ENCODE measurements at places on chromosomes 4 and X.

DNA sequence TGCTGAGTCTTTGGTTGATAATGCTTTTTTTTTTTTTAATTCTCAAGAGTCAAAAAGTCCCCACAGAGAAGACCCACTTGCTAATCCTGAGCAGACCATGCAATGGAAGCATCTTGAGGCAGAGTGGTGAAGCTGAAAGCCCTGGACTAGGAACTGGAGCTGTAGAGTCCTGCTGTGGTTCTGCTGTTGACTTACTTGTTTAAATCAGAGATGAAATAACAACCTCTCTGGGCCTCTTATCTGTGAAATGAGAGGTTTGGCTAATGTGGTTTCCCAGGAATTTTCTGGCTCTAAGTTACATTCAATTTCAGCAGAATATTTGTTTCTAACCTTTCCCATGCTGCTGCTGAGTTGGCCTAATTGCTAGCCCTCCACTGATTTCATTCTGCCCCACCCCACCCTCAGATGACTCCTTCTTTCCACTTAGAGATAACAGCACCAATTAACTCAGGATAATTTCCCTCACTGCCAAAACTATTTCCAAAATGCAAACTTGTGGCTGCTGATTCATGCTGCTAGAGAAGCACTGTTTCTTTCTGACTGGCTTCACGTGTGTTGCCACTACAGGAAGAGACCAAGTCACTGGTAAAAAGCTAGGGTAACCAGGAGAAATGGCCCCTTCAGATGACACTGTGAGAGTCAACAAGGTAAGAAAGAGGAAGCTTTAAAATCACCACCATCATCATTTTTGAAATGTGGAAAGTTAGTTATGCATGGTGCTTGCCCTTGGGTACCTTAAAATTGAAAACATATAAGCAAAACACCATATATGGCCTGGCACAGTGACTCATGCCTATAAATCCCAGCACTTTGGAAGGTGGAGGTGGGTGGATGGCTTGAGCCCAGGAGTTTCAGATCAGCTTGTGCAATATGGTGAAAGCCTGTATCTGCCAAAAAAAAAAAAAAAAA, 326.4 kb downstream of the DCHS2 start:
- DNase-seq, result no peak

- no peak for DNase-seq
Measured at GRCh38 chr4:4601803-4602369, 60.0 kb upstream of the STX18 start.

DNA sequence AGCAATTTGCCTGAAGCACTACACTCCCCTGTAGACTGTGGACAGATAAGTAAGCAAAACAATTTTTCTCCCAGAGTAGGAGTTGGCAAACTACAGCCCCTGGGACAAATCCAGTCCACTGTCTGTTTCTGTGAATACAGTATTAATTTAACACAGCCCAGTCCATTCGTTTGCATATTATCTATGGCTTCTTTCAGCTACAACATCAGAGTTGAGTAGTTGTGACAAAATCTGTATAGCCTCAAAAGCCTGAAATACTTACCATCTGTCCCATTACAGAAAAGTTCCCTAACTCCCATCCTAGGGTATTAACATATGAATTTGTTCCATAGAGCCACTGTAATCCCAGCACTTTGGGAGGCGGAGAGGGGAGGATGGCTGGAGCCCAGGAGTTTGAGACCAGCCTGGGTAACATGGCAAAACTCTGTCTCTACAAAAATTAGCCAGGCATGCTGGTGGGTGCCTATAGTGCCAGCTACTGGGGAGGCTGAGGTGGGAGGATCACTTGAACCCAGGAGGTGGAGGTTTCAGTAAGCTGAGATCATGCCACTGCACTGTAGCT, 53.0 kb downstream of the AMELX start:
- DNase-seq, result no peak

DNA sequence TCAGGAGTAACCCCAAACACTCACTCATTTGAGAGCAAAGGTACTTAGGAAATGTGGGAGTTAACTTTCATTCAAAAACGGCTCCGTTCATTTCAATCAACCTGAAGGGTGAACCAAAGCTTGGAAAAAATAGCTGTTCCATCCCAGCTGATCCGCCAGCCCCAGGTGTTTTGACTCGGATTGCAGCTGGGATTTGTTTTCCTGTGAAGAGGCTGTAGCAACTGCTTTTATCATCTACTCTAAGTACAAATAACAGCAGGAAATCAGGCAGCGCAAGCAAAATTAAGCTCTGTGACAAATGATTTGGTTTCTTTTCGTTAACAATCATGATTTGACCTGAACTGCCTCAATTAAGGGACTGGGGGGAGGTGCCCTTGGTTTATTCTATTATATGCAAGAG, 154.7 kb downstream of the BEND2 start:
- DNase-seq, result no peak

DNA sequence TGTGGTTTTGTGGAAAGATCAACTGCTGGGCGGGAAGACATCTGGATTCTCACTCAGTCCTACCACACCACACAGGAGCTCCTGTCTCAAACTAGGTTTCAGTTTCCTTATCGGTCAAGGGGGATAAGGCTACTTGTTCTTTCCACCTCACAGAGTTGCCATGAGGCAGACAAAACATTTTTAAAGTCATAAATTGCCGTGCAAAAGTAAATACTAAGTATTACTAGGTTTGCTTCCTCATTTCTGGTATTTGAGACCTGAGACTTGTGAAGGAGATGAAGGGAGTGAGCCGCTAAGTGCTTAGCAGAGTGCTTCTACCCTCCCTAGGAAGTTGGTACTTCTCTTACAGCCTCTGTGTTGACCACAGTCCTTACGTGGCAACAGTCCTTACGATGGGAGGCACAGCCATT, 1.5 kb downstream of the LAP3 start:
- no peak for DNase-seq

DNA sequence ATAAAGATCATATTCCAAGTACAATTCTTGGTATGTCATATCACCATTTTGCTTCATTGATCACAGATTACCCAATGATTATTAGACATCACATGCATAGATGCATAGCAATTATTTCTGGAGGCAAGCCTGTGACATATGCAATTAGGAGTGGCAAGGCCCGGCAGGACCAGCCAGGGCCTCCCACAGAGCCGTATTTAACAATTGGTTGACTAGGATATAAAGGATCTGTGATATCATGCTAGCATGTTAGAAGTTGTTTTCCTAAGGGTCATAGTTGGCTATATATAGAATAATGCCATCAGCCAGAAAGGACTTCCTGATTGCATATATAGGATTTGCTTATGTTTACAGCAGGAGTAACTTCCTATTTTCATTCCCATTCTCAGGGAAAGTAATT, 103.5 kb upstream of the OTUD4 start:
- DNase-seq, result no peak

- no peak for DNase-seq
Measured at GRCh38 chr4:83831588-83831987, 295.7 kb downstream of the GPAT3 start.

GRCh38 chrX:38166478-38167083, 54.1 kb downstream of the SRPX start:
- no peak for DNase-seq

- no peak for DNase-seq
Measured at GRCh38 chr4:6991771-6992557, 51.2 kb upstream of the TADA2B start.

- no peak for DNase-seq
Measured at GRCh38 chr4:83230928-83231327, 53.7 kb downstream of the COQ2 start.

DNA sequence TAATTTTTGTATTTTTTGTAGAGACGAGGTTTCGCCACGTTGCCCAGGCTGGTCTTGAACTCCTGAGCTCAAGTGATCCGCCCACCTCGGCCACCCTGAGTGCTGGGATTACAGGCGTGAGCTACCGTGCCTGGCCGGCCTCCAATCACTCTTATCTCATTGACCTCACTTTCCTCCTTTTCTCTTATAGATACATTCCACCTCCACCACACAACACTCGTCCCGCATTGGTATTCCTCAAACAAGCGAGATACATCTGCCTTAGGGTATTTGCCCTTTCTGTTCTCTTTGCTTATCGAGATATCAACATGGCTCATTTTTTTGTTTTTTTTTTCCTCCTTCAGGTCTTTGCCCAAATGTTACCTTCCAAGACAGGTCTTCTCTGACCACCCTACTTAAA, 1.8 kb upstream of the PRPS1 start:
- no peak for DNase-seq

DNA sequence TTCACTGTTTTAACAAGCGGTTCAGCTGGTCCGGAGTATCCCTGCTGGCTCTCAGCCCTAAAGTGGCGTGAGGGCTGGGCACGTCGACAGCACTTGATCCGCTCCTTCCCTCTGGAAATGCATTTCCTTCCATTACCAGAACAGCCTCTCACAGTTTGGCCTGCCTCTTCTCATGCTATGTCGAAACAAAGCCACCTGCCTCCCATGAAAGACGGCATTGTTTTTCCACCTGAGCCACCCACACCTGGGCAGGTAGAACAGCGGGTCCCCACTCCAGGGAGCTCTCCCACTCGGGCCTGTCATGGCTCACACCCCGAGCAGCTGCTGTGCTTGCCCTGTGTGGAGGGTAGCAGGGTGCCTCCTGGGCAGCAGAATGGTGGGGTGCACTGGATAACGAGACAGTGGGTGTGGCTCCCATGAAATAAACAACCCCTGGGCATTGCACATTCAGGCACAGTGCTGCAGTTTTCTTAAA, 86.2 kb downstream of the FHDC1 start:
- DNase-seq, result no peak

GRCh38 chr4:71882113-71882841, 98.4 kb upstream of the GC start:
- DNase-seq, result no peak

DNA sequence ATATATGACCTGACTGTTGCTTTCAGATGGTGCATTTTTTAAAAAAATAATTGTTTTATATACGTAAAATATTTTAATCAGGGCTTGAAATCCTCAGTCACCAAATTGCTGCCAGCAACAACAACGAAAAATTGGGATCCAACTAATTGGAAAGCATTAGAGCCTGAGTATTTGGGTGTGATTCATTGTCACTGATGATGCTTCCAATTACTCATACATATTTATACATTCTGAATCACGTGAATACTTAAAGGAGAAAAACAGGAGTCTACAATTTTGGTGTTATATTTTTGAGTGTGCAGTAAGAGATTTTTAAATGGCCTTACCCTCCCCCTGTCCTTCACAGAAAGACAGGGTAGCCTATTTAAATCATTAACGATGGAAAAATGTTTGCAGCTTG, 765.6 kb upstream of the TENM3 start:
- DNase-seq, result no peak

GRCh38 chr4:19883841-19884240, 367.9 kb upstream of the SLIT2 start:
- DNase-seq, result no peak

- peak; percentile 66 for DNase-seq
Measured at GRCh38 chr4:174522183-174523024, at the start of gene HPGD. Gene HPGD, minus strand, starts transcription at chr4:174522488. Its CDS starts 37 bp downstream, at chr4:174522451.

DNA sequence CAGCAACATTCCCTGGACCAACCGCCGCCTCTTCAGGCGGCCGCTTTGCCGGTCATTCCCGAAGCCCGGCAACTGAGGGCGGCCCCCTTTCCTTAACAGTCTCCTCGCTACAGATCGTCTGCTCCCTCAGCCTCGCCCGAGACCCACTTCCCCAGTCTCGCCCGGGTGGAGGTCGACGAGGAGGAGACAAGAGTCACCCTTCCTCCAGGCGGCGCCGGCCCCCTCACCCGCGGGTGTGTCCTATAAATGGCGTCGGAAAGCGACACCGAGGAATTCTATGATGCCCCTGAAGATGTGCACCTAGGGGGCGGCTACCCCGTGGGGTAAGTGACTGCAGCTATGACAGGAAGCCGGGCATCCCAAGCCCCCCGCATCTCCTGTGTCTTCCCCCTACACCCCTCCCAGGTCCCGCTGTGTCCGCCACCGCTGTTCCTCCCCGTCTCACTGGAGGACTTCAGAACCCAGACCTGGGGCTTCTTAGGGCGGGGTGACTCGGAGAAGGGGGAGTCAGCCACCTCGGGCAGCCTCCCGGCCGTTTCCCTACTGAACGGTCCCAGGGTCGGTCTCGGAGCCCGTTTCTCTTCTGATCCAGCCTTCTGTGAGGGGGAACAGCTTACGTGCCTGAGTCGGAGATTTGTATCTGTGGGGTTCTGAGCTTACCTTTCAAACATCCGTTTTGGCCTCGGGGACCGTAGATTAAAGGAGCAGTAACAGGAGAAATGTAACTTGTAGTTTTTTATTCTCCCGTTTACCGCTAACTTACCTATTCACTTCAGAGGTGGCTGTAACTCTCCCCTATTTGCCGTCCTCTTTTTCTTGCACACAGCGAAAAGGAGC, 570 bp downstream of the WDR44 start:
- DNase-seq, result peak; percentile 23

- no peak for DNase-seq
Measured at GRCh38 chr4:121277194-121278105, 103.4 kb downstream of the QRFPR start.

- no peak for DNase-seq
Measured at GRCh38 chr4:175271010-175271630, 353.0 kb downstream of the ADAM29 start.

- DNase-seq, result no peak
Measured at GRCh38 chrX:125003746-125004446, 315.8 kb upstream of the TEX13C start.

DNA sequence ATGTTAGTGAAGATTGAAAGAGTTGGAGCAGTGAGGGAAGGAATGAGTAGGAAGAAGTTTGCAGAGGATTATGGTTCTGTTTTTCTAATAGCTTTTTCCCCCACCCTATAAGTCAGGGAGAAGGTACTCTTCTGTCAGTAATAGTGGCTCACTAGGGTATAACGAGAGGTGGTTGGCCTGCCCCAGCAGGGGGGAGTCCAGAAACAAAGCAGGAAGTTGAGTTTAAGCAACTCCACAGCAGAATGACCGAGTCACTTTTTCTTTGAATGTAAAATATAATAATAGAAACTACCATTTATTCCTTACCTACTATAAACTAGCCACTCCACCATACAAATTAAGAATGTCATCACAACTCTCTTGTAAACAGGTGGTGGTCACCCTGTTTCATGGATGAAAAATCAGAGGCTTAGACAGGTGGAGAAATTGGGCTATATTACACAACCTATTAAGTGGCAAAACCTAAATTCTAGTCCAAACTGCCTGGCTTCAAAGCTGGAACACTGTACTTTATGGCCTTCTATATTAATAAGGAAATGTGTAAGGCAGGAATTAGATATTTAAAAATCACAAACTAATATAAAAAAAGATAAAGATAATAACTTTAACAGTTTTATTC, 21.9 kb downstream of the AP1AR start:
- DNase-seq, result no peak

DNA sequence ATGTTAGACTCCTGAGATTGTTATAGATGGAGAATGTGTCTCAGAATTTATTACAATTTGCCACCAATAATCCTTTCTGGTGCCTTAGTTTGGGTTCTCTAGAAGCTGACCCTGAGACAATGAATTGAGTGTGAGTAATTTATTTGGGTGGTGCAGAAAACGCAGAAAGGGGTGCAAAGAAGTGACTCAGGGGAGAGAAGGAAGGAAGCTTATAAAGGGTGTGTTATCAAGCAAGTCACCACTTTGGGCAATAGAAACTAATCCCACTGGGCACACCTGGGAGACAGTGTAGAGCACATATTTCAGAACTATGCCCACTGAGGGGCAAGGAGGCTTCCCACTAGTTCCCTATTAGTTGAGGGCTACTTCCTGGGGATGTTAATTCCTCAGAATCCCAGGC, 320.6 kb downstream of the MID1IP1 start:
- no peak for DNase-seq

- DNase-seq, result no peak
Measured at GRCh38 chr4:157713342-157713741, 459.5 kb downstream of the GASK1B start.

Data from mesothelial cell of epicardium (in vitro differentiated cells).